ENCODE measurements at places on chromosomes 2 and 18.

DNA sequence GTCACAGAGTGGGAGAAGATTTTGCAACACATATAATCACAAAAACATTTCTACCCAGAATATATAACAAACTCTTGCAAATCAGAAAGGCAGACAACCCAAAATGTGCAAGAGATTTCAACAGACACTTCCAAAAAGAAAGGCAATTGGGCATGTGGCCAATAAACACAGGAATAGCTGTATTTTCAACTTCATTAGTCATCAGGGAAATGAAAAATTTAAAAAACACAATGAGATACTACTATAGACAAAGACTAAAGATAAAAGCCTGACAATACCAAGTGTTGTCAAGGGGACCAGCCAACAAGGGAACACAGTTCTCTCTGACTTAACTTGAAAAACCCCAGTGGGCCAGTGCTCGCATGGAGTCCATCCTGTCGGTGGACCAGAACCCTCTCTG is 40.5 kb downstream of the MTHFD2 start:
- peak; percentile 76 for DNase-seq

DNA sequence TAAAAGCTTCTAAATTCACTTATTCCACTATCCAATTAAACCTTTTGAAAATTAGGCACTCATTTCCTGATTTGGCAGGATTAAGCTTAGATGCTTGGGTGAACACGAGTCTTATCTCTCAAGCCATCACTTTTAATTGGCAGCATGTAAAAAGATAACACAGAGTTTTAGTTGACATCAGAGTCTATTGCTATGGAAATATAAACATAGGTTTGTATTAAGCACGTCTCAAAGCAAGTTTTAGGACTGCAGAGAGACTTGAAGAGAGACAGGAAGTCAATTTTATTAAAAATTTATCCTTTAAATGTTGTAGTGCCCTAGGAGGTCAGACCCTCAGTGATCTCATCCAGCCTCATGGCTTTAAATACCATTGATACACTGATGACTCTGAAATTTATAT is 5.6 kb downstream of the RBKS start:
- DNase-seq, result no peak

DNA sequence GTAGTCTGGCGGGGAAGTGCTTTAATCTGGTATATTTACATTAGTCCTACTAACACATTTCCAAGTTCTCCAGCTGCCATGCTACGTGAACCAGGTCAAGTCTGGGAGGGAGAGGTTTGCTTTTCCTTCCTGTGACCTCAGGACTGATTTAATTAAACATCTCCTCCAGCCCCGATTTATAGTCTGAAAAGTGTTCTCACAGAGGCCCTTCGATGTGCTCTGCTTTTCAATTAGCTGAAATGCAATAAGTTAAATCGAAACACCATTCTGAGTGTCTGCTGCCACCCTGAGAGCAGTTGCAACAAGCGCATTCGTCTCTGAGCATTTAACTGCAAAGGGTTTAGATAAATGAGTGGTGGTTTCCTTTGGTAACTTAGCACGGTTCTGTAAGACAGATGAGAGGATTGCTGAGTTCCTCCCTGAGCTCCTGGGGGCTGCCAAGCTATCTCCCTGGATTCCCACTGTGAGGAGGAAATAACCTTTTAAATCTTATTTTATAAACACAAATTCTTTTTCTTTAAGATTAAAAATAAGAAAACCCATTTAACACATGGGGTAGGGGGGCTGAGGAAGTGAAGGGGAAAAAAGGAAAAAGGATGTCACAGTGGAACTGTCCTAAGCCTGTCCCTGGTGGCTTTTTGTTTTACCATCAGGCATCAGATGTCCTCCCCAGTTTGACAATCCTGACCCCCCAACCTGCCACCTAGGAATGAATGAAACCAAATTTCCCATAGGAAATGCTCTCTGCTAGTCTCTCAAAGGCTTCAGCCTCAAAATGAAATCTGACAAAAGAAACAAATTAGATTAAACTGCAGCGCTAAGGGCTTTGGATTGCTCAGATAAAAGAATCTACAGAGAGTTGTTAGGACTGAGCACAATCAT is 56.5 kb upstream of the CREB1 start:
- DNase-seq, result peak; percentile 96

DNA sequence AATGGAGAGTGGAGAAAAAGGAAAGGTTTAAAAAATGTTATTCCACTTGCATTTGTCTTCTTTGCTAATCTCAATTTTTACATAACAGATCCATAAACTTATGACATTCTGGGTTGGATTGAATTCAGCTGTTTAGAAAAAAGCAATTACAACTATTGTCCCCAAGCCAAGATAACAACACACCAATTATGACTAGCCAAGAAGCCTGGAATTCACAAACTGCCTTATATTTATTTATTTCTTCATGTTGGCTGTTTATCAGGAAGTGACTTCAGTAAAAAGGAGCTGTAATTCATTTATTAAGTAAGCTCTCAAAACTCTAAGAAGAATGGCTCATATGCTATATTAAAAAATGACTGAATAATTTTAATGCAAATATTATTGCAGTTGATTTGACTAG is 137.4 kb downstream of the CALCRL start:
- DNase-seq, result peak; percentile 15

GRCh38 chr2:169344736-169345485 is 17.4 kb downstream of the LRP2 start:
- DNase-seq, result no peak

DNA sequence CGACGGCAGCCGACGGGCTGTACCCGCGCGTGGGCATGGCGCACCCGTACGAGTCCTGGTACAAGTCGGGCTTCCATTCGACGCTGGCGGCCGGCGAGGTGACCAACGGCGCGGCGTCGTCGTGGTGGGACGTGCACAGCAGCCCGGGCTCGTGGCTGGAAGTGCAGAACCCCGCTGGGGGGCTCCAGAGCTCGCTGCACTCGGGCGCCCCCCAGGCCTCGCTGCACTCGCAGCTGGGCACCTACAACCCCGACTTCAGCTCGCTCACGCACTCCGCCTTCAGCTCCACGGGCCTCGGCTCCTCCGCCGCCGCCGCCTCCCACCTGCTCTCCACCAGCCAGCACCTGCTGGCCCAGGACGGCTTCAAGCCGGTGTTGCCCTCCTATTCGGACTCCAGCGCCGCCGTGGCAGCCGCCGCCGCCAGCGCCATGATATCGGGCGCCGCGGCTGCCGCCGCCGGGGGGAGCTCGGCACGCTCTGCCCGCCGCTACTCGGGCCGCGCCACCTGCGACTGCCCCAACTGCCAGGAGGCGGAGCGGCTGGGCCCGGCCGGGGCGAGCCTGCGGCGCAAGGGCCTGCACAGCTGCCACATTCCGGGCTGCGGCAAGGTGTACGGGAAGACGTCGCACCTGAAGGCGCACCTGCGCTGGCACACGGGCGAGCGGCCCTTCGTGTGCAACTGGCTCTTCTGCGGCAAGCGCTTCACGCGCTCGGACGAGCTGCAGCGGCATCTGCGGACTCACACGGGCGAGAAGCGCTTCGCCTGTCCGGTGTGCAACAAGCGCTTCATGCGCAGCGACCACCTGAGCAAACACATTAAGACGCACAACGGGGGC is 2.0 kb downstream of the SP9 start:
- no peak for DNase-seq

- DNase-seq, result no peak
Observed at GRCh38 chr2:120526047-120526562, 180.2 kb downstream of the INHBB start.

DNA sequence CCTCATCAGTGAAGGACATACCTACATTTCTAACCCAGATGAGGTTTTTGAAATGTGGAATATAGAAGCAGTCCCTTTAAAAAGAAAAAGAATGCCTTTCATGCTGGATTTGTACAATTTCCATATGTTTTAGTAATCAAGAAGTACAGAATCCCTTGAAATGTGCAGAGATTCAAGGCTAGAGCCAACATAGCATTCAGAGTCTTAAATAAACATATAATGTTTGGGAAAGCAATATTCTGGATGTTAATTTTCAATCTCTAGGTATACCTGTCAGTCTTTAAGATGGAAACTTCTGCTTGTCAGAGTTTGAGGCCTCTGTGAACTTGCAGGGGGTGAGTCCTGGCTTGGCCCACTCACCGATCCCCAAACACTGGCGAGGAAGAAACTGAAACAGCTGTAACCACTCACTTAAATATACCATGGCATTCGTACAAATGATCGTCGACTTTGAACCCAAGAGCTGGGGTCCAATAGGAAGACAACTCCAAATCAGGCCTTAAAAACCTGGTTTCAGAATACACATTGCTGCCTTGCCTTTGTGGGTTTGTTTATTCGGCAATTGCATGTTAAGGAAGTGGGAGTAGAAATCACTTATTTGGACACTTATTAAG is 132.8 kb upstream of the NCK2 start:
- DNase-seq, result no peak

DNA sequence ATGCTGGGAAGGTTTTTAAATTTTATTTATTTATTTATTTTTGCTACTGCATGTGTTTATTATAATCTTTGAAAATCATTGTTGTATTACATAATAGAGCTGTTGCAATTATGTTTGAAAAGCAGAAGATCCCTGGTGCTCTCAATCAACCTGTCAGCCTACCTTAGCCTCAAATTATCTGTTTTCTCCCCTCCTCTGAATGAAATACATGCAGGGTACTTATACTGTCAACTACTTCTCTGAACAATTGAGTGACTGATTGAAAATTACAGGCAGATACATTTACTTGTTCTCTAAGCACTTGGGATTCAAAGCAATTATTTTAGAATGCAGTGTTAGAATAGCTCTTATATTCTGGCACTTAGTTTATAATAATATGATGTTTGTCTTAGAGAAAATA is 8.1 kb downstream of the KYNU start:
- no peak for DNase-seq

DNA sequence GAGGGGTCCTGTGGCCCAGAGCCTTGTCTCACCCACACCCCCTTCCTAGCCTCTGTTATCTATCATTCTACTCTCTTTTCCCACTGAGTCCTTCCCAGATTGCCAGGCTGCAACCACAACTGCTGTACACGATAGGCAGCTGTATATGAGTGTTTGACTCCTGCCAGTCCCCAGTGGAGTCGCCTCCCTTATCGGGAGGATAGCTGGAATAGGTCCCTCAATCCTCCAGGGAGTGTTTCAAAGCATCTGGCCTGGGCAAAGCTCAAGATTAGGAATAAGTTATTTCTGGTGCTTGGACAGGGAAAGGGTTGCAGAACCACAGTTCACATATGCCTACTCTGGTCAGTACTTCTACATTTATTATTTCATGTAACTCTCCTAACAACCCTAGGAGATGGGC is 4.8 kb downstream of the MSGN1 start:
- DNase-seq, result no peak

GRCh38 chr2:3141696-3142095 is 235.9 kb downstream of the EIPR1 start:
- DNase-seq, result no peak

DNA sequence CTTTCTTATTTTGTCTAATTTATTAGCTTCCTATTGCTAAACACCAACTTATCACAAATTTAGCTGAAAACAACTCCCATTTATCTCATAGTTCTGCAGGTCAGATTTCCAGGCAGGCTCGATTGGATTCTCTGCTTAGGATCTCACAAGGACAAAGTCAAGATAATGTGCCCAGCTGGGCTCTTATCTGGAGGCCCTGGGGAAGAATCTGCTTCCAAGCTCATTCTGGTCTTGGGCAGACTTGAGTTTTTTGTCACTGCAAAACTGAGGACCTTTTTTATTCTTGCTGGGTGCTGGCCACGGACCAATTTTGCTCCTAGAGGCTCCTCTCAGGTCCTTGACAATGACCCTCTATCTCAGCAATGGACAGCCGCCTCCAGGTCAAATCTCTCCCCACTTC is 215.5 kb downstream of the TRIB2 start:
- DNase-seq, result no peak

GRCh38 chr2:239835056-239835455 is 190.1 kb downstream of the NDUFA10 start:
- DNase-seq, result no peak

Data from choroid plexus epithelial cell (primary cell).